ENCODE measurements at places on chromosomes 4 and X.

DNA sequence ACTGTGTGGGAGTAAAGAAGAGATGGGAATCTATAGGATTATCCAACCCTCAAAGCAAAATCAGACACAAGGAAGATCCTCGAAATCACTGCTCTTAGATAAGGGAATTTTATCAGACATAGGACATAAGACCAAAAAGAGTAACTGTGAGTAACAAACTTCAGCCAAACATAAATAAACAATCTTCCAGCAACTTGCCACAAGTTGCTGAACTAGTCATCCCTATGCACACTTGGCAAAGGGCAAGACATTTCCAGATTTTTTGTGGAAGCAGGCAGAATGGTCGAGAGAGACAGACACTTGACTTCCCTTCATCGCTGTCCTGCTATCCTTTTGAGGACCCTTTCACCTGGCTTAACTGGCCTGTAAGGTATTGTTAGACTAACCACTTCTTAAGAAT is 89.6 kb downstream of the KCNIP4 start:
- no peak for DNase-seq

GRCh38 chr4:72629540-72629939 is 60.5 kb upstream of the ADAMTS3 start:
- DNase-seq, result no peak

DNA sequence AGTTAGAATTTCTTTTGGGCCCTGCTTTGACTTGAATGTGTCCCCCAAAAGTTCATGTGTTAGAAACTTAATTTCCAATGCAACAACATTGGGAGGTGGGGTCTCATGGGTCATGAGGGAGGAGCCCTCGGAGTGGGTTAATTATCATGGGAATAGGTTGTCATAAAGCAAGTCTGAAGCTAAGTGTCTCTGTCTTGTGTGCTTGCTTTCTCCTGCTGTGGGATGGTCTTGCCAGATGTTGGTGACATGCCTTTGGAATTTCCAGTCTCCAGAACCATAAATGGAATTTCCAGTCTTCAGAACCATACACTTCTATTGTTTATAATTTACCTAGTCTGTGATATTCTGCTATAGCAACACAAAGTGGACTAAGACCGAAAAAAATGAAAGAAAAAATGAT is 71.6 kb downstream of the RASL11B start:
- DNase-seq, result no peak

GRCh38 chrX:66030505-66031317 is 9.2 kb downstream of the VSIG4 start:
- peak; percentile 41 for DNase-seq

- DNase-seq, result no peak
These were observed 1086.2 kb downstream of the STIM2 start for GRCh38 chr4:27946799-27947198.

GRCh38 chrX:44042751-44043150 is 69.6 kb upstream of the NDP start:
- DNase-seq, result no peak

GRCh38 chr4:171947400-171947799 is 134.2 kb downstream of the GALNTL6 start:
- DNase-seq, result no peak

DNA sequence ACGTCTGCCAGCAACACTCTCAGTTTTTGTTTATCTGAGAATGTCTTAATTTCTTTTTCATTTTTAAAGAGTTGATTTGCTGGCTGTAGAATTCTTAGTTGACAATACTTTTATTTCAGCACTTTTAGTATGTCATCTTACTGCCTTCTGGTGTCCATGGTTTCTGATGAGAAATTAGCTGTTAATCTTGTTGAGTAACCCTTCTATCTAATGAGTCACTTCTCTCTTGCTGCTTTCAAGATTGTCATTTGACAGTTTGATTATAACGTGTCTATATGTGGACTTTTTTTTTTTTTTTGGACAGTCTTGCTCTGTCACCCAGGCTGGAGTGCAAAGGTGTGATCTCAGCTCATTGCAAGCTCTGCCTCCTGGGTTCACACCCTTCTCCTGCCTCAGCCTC is 24.0 kb upstream of the TMEM255A start:
- no peak for DNase-seq

GRCh38 chrX:18026166-18026565 is 165.1 kb upstream of the RAI2 start:
- no peak for DNase-seq

DNA sequence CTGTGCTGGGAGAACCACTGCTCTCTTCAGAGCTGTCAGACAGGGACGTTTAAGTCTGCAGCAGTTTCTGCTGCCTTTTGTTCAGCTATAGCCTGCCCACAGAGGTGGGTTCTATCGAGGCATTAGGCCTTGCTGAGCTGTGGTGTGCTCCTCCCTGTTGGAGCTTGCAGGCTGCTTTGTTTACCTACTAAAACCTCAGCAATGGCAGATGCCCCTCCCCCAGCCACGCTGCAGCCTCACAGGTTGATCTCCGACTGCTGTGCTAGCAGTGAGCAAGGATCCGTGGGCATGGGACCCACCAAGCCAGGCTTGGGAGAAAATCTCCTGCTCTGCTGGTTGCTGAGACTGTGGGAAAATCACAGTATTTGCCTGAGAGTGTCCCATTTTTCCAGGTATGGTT is 133.8 kb upstream of the UBQLN2 start:
- DNase-seq, result no peak

GRCh38 chrX:130799393-130799792 is 103.6 kb downstream of the ENOX2 start:
- no peak for DNase-seq

- no peak for DNase-seq
These were observed 148.3 kb upstream of the DGKK start for GRCh38 chrX:50618788-50619558.

All from CD4-positive, alpha-beta T cell treated with Interleukin-21 for 1 hour (primary cell).